ENCODE measurements at places on chromosomes 12 and 14.

GRCh38 chr12:26717757-26718156 lies 115.2 kb downstream of the ITPR2 start:
- no peak for DNase-seq

- no peak for DNase-seq
These were observed 124.4 kb downstream of the MYRFL start for GRCh38 chr12:69949311-69950002.

DNA sequence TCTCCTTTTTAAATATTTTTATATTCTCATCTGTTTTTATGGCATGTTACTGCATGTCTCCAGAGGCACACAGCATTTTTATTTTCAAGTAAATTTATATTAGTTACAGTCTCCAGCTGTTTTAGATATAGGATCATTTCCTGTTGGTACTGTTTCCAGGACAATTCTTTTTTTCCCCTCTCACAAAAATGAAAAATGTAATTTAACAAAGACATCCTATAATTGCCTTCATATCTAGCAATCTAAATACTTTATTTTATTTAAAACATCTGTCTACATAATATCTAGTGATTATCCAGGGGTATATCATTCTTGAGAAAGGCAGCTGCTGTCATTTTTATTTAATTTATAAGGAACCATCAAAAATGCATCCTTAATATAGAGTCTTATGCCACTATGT lies 272.4 kb upstream of the NPAS3 start:
- DNase-seq: no peak

DNA sequence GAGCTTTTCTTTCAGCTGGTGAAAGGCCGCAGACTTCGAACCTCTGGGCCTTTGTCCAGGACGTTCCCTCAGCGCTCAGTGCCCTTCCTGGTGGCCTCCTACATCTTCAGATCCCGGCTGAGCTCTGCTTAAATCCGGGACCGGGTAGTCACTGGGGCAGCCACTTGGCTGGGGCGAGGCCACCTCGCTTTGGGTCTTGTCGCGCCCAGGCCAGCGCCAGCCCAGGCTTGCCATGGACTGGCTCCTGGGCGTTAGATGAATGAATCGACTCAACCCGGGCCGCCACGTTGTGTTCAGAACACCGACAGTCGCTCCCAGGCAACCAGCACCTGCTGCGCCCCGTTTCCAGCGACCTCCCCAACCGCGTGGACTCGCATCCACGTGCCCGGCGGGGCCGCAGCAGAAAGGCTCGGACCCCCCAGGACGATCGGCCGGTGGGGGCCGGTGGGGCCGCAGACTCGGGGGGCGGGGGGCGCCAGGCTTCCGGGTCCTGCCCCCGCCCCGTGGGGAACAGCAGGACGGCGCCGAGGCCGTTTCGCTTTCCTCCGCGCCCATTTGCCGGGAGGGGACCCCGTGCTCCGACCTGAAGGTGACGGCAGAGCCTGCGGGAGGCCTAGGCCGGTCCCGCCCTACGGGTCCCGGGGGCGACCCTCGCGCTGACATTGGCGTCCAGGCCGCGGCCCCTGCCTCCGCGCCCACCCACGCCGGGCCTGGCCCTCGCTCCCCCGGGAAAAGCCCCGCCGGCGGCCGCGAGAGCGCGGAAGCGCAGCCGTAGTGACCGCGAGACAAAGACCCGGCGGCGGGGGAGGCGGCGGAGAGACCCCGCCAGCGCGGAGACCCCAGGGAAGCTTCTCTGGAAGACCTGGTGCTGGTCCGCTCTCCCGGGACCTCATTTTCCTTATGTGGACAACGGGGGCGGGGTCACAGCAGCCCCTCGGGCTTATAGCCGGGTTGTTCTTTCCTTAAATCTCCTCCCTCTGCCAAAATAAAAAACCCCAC lies 37.3 kb upstream of the RCOR1 start:
- peak; percentile 66 for DNase-seq

- DNase-seq: no peak
These were observed 6.4 kb upstream of the CCDC60 start for GRCh38 chr12:119328111-119328510.

- no peak for DNase-seq
These were observed at the start of gene SLC38A4 for GRCh38 chr12:46825591-46826414. SLC38A4 (minus strand) TSS chr12:46825997; CDS start chr12:46793071, 32,926 bp downstream.

GRCh38 chr12:79692860-79693577 lies 2.3 kb upstream of the PAWR start:
- DNase-seq: no peak

- DNase-seq: no peak
These were observed 85.9 kb downstream of the KIF21A start for GRCh38 chr12:39357041-39357440.

- no peak for DNase-seq
These were observed 6.2 kb downstream of the GPR19 start for GRCh38 chr12:12689647-12690300.

- no peak for DNase-seq
These were observed 4.3 kb downstream of the NDUFA9 start for GRCh38 chr12:4653257-4653656.

- no peak for DNase-seq
These were observed 27.0 kb upstream of the INSM2 start for GRCh38 chr14:35506927-35507326.

GRCh38 chr14:23351681-23352505 lies 794 bp downstream of the SLC22A17 start:
- no peak for DNase-seq

- no peak for DNase-seq
These were observed 5.5 kb downstream of the TBK1 start for GRCh38 chr12:64457466-64457865.

DNA sequence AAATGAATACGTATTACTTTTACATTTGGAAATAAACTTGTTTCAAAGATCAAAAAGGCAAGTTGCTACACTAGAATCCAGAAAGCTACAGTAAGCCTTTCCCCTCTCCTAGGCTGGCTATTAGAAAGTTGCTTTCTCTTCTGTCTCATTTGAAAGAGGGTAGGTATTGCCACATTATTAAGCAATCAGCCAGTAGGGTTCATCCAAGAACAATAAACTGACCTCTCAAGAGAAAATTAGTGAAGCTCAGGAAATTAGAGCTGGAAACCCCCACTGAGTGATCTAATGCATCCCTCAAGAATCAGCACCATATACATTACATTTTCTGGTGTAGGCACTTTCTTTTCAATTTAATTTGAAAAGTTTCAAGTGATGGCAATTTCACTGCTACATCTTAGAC lies 4.5 kb upstream of the TMEM233 start:
- DNase-seq: no peak

DNA sequence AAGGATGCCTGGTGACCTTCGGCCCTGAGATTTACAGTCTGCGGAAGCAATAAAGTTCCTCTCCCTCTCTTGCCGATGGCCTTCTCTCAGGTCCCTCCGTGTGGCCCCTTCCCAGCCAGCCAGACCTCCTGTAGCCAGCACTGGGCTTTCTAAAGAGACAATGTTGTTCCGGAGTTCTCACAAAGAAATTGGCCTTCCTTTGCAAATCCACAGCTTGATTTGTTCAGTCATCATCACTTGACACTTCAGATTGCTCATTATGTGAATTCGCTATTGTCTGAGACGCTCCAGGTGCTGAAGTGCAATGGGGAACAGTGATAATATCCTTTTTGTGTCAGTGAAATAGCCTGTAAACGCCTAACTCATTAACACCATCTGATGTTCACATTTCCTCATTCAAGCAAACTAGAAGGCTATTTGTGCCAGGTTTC lies 43.7 kb upstream of the GPHB5 start:
- no peak for DNase-seq

DNA sequence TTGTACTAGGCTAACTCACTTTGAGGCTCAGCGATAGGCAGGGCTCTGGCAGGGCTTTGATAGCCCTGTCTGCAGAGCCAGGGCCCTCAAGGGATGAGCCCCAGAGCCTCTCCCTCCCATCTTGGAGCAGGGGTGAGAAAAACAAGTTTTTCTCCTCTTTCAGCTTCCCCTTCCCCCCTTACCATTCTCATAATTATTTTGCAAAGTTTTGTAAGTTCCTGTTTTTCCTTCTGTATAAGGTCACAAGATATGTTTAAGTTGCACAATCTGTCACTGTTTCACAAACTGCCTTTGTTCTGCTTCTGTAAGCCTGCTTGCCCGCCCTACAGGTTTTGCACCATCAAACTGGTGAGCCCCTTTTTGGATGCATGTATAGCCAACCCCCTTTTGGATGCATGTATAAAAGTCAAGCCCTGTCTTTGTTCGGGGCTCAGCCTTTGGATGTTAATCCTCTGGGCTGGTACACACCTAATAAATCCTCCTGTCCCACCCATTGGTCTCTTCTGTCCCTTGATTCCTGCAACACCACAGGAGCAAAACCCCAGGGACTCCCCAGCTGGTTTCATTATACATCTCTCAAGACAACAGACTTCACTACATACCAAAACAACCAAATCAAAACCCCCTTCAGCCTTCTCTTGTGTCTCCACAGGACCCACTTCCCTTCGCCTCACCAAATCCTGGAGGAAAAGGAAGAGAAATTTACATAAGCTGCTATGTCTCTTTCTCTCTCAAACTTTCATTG lies 52.5 kb upstream of the RESF1 start:
- no peak for DNase-seq

- DNase-seq: no peak
These were observed 36.0 kb upstream of the SNX6 start for GRCh38 chr14:34665785-34666435.

DNA sequence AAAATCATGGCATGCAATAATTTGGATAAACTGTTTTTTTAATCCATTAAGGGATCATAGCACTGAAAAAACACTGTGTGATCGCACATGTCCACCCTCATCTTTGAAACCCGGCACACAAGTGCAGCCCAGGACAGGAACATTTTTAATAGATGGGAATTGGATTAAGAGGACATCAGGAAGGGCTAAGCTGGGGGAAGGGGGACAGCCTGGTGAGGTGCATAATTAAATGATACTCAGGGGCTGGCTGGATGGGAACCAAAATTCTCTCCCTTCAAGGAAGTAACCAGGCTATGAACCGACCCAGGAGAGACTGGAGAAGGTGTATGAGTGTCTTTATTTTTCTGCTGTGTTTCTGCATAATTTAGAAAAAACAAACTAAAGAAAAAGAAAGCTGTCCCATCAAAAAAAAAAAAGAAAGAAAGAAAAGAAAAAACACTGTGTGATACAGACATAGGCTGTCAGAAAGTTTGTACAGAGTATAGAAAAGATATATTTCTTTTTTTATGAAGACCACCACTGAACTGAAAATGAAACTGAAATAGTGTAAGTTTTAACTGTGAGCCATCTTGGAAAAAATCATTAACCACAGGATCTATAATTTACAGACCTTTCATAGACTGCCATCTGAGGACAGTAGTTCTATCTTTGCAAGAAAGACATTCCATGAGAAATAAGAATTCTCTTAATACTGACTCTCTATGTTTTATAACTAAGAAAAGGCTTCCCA lies 75.1 kb upstream of the SLC38A4 start:
- no peak for DNase-seq

DNA sequence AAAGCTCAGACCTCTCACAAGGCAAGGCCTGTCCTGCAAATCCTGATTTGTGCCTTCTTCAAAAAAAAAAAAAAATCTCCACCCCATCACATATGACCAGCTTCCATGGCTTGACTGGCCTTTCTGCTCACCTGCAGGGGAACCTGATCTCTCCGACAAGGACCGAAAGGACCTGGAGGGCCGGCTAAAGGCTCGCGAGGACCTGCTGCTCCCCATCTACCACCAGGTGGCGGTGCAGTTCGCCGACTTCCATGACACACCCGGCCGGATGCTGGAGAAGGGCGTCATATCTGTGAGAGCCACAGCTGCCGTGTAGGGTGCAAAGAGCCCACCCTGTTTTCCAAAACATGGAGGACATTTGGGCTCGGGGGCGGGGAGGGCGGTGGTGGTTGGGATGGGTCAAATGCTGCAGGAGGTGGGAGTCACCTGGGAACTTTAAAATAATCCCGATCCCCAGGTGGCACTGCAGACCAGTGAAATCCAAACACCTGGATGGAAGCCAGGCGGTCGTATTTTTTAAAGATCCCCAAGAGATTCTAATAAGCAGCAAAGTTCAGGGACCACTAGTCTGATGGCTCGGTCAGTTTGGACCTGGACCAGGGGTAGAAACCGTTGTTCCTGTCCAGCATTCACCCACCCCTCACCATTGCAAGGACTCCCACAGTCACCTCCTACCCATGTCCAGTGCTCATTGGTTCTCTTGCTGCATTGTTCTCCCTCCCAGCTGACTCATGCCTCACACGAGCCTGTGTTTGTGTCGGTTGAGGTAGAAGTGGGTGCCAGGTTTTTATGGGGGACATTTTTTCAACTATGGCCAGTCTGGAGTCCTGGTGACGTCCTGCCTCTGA lies 44.8 kb downstream of the FOXN4 start:
- peak; percentile 47 for DNase-seq

DNA sequence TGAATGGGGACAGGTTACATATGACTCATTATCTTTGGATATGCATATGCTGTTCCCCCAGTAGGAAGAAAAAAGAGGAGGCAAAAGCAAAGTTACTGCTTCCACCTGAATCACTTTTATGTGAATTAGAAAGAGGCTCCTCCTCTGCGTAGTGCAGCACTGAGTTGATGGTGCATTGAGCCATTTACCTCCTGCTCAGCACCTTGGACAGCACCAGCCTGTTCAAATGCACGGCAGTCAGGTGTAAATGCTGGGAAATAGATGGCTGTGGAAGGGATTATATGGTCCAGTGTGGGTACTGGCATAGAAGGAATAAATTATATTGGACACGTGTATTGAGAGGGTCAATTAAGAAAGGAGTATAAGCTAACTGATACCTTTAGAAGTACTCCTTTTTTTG lies 541.9 kb upstream of the SEL1L start:
- DNase-seq: no peak

DNA sequence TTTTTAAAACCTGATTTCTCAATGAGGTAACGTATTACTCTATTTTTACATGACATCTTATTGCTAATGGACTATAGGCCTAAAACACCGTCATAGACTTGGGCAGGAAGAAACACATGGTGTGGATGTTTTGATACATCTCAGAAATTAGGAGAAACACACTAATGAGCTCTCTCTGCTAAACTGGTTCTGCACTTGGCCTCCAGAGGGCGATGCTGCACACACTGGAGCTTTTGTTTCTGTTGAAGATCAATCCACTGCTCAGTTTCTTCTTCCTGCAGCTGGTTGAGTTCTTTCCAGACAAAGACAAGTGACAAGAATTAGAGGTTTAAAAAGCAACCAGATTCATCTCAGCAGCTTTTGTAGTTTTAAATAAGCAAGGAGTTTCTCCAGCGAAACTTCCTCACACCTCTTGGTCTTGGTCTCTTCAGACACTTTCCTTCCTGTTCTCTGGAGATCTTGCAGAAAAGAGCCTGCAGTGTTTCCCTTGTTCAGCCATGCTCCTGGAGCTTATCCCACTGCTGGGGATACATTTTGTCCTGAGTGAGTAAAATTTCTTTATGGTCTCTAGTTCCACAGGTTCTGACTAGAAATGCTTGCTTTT lies 178.5 kb upstream of the OR4E1 start:
- DNase-seq: peak; percentile 76

GRCh38 chr14:94180655-94181271 lies 6.6 kb downstream of the PPP4R4 start:
- no peak for DNase-seq

DNA sequence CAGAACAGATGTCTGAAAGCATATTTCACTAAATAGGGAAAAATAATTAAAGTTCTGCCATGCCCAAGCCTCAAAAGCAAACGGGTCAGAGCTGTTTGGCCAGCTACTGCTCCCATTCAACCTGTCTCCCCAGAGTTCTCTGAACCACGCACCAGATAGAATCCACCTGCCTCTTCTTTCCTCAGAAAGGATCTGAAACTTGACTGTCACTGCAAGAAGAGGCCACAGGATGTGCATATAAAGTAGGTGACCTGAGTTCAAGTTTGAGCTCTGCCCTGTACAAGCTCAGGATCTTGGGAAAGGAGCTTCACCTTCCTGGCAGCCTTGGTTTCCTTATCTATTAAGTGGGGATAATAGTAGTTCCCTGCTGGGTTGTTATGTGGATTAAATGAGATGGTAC lies 91.8 kb downstream of the NUAK1 start:
- DNase-seq: no peak

- DNase-seq: no peak
These were observed 13.3 kb upstream of the PITPNM2 start for GRCh38 chr12:123164222-123164621.

Data from activated naive CD4-positive, alpha-beta T cell treated with Interleukin-2 at 50 U/mL for 16 hours (primary cell).